ENCODE measurements at places on chromosomes 2 and 18.

GRCh38 chr2:229270551-229271410, at the start of gene PID1:
Gene PID1, minus strand, starts transcription at chr2:229271287. Its CDS starts 244 bp downstream, at chr2:229271043.
- DNase-seq: peak; percentile 62

DNA sequence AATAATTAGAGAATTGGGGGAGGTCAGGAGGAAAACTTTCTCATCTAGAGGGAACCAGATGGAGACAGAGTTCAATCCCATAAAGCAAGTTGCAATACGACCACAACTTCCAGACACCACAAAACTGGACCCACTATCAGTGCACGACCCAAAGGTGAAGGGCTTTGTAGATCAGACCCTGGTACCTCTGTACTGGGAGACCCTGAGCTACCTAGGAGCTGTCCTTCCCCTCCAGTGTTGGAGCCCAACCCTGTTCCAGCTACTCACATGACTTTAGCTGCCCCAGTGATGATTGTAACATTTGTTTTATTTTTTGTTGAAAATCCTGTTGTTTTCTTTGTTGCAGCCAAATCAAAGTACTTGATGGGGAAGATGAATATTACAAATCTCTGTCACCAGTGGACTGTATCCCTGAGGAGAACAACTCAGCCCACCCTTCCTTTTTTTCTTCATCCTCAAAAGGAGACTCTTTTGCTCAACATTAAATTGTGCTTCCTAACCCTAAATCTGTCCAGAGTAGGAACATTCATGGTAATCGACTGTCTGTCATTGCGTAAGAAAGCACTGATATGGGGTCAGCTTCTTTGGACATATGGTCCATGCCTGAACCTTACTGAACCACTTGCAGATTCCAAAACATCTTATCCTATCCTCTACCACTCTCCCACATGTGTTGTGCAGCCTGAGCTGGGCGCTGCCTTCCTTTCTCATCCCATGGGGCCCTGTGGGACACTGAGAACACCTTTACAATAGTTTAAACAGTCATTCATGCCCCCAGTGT, 62.3 kb upstream of the SP5 start:
- DNase-seq: no peak

DNA sequence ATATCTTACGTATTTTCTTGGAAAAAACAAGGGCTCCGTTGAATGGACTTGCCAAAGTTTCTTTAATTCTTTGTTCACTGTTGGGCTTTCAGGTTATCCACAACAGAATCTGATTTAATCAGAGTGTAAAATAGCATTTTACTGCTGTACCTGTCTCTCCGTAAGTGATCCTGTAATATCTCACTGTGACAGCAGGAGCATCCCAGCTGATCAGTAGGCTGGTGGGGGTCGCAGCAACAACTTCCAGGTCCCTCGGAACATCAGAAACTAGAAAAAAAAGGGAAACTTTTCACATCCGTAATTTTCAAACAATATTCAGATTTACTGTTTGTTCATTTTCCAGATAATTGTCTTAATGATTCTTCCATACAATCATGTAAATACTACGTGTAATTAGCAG, 51.2 kb downstream of the FN1 start:
- DNase-seq: no peak

GRCh38 chr2:56508662-56509061, 324.9 kb downstream of the CCDC85A start:
- DNase-seq: no peak

GRCh38 chr2:64015391-64015790, 3.8 kb downstream of the VPS54 start:
- no peak for DNase-seq

DNA sequence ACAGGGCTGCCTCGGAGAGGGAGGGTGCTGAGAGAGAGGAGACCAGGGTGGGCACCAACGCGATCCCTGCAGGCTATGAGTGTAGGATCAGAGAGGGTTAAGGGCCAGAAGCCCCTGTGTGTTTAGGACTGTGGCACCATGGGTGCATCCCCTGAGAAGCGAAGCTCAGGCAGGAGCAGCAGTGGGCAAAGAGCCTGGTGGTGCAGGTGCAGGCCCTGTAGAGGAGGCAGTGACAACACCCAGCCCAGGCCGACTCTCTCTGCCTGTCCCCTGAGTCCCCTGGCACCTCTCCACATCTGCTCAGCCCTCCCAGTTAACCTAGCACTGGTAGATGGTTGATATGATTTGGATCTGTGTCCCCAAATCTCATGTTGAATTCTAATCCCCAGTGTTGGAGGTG, 139.8 kb downstream of the RNF152 start:
- DNase-seq: no peak

DNA sequence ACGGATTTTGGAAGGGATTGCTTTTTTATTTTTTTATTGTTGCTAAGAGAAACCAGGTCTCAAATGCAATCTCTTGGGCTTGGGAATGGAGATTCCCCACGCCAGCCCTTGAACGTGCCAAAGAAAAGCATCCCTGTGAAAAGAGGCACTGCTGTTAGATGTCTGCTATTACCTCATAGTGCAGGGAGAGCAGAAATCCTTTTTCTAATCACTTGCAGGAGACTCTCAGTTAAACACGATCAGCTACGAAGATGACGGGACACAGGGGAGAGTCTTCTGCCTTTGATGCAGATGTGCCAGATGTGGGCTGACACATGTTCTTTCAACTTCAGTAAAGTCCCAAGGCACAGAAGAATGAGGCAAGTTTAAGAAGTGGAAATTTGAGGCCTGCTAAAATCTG, 381.6 kb upstream of the TRIB2 start:
- DNase-seq: no peak

DNA sequence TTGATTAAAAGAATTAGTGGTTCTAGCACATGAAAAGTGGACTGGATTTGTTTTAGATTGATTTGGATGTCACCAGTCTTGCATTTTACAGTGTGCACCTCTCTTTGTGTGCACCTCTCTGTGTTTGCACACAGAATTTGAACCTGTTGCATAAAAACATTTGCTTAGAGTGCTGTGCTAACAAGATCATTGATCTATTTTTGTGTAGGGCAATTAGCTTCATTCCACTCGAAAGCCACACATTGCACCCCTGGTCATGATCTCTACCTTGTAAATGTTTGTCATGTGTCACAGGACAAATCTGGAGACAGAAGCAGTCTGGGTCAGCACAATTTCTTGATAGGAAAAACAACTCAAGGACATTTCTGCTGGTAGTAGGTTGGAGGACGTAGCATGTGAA, 258.7 kb upstream of the LINC00305 start:
- no peak for DNase-seq

DNA sequence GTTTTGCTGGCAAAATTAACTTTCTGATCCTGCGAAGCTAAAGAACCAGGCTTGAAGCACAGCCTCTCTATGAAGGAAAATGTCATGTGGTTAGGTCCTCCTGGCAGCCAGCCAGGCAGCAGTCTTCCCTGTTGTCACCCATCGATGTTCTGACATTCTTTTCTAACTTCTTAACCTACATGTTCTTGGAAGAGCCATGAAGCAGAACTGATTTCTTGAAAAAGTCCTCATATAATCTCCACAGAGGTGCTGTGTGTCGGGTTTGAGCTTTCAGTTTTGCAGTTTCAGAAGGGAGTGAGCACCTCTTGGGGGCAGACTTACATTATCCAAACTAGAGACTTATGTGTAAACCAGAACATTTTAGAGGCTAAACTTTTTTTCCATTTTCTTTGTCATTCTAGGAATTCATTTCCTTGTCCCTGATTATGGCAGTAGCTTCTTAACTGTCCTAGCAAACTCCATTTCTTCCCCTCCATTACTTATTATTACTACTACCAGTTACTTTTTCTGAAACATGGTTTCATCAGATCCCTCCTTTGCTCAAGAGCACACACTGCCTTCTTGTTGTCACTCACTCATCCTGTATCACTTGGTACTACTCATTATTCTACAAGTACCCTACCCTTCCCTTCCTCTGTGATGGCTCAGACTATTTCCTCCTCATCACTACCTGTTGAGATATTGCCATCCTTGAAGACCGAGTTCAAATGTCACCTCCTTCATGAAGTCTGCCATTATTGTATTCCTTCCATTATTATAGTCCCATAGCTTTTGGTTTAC, 31.1 kb downstream of the DOK1 start:
- peak; percentile 23 for DNase-seq

DNA sequence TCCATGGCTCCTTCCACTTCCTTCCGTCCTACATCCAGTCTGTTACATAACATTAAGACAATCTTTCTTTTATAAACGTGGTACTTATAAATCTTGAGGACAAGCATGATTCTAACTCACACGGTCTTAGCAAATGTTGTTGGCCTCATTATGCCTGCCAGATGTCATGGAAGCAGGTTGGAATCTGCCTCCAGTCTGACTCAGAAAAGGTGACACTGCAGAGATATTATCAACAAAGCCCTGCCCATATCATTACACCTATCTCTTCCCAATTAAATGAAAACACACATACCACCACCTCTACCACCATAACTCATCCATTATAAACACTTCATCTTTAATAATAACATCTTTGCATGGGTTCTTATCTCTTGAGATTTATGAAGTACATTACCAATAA, 334.7 kb upstream of the CHAC2 start:
- DNase-seq: no peak

GRCh38 chr18:54388203-54389142, 30.8 kb downstream of the C18orf54 start:
- DNase-seq: peak; percentile 89

- peak; percentile 88 for DNase-seq
These were observed 217.2 kb downstream of the LDLRAD4 start for GRCh38 chr18:13435586-13436333.

DNA sequence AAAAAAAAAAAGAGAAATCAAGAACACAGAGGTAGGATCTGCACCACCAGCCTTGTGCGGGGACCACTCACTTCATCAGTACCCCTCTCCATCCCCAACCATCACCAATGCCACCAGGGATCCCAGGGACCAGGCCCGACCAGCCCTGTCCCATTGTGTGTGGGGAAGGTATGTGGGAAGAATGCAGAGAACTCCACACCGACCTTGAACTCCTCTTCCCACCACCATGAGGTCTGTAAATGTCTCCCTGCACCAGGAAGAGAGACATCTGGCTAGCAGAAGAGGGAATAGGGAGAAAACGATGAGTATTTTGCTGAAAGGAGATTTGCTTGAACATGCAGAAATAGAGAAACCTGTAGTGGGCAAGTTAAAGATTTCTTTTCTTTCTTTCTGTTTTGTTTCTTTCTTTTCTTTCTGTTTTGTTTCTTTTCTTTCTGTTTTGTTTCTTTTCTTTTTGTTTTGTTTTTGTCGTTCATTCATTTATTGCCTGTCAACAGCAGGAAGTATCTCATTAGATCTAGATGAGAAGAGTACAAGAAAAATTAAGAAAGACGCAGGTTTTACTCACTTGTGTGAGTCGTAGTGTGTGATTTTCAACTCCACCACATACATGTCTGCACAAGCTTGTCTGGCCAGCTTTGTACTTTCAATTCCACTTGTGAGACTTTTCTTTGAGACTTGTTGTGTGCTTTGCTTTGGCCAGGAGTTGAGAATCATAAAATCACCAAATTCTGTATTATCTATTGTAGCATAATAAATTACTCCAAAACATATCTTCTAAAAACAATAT, 179.8 kb upstream of the HAAO start:
- peak; percentile 52 for DNase-seq

DNA sequence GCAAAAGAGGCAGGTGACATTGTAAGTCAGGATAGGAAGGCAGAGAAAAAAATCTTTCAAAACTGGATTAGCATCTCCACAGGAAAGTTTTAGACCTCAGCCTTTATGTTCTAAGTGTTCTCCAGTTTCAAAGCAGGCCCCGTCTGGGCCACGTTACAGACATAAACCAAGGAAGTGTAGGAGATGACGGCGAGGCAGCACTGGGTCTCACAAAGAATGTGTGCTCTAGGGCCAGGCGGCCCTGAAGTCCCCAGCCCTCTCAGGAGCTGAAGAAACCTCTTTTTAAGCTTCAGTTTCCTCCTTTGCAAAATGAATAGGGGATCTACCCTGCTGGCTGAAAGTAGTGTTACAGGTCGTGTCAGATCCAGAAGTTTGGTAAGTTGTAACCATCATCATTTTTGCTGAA, 81.7 kb downstream of the SPRED2 start:
- peak; percentile 10 for DNase-seq

DNA sequence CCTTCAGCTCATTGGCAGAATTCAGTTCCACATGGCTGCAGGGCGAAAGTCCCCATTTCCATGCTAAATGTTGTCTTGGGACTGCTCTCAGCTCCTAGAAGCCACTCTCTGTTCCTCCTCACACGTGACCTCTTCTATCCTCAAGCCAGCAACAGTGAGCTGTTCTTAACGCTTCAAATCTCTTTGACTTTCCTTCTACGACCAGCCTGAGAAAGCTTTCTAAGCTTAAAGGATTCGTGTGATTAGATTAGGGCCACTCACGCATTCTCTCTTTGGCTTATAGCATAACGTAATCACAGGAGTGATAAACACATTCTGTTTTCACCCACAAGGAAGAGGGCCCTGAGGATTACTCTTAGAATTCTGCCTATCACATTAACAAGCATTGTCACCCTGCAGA, 29.8 kb upstream of the LAMA1 start:
- DNase-seq: no peak

GRCh38 chr18:53698907-53699306, 525.6 kb downstream of the MBD2 start:
- DNase-seq: peak; percentile 37

Data from EH (cell line).